ENCODE measurements at places on chromosomes 1 and 21. TPM values are rescaled to one million over a fixed set of nuclear protein-coding genes. Genes with fewer than 3 reads are reported as not detected.

The PADI4 gene
- 15.9 TPM for total RNA-seq

The TRIM17 gene
- 4.4 TPM for total RNA-seq

The CYP4A22 gene
- not detected for total RNA-seq

The REN gene
- not detected for total RNA-seq

The ADGRL2 gene
- total RNA-seq, result 115 TPM

GRCh38 chr1:68608289-68608688 is 111.4 kb upstream of the DEPDC1 start:
- DNase-seq, result no peak

GRCh38 chr1:177287994-177288393 is 117.2 kb downstream of the BRINP2 start:
- DNase-seq, result no peak

- no peak for DNase-seq
These were observed 19.2 kb downstream of the WDTC1 start for GRCh38 chr1:27253596-27253995.

DNA sequence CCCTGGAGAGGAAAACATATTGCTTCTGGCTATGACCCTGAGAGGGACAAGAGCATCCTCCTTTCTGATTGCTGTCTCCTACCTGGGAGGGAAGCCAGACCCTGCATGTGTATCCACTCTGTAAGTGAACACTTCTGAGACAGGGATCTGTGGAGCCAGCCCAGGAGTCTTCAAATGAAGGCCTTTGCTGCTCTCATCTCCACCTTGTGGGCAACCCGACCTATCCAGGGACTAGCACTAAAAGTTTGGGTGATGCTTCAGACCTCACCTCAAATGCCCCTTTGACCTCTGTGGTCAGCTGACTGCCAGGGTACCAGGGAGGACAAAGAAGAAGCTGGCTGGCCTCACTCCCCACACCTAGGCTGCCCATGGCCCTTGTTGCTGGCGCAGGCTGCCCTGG is 64.7 kb downstream of the KCND3 start:
- DNase-seq, result no peak

DNA sequence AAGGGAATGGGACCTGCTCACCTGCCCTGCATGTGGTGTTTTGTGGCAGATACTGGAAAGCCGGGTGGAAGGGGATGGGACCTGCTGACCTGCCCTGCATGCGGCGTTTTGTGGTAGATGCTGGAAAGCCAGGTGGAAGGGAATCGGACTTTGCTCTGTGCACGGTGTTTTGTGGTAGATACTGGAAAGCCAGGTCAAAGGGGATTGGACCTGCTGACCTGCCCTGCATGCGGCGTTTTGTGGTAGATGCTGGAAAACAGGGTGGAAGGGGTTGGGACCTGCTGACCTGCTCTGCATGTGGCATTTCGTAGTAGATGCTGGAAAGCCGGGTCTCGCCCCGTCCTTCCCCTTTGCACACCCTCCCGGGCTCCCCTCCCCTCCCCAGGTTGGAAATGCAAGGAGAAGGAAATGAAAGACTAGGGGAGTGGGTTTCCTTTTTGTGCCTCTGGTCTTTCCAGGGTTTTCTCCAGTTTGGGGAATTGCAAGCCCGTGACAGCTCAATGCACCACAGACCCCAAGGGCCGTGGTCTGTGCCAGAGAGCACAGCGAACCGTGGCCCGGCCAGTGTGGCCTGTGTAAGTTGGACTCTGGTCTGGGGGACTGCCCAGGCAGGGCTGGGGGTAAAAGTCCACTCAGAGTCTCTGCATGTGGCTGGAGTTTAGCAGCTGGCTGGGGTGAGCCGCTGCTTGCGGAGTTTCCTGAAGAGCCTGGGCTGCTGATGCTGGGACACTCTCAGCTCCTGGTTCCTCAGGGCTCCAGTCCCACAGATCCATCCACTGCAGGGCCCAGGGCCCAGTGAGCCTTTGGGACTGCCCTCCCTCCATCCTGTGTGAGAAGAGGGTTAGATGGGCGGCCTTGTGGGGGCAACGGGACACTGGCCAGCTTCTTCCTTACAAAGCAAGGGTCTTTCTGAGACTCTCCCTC is 105.5 kb downstream of the CRYAA start:
- DNase-seq, result peak; percentile 63

DNA sequence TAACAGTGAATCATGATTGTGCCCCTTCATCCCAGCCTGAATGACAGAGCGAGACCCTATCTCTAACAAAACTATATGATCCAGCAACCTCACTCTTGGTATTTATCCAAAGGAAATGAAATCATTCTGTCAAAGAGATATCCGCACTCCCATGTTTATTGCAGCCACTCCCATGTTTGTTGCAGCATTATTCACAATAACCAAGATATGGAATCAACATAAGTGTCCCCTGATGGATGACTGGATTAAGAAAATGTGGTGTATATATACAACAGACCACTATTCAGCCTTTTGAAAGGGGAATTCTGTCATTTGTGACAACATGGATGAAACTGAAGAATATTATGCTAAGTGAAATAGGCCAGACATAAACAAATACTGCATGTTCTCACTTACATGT is 44.4 kb downstream of the TRMT1L start:
- no peak for DNase-seq
